NCI-H1417 (cell line): ENCODE measurements at places on chromosomes 11 and 22.

DNA sequence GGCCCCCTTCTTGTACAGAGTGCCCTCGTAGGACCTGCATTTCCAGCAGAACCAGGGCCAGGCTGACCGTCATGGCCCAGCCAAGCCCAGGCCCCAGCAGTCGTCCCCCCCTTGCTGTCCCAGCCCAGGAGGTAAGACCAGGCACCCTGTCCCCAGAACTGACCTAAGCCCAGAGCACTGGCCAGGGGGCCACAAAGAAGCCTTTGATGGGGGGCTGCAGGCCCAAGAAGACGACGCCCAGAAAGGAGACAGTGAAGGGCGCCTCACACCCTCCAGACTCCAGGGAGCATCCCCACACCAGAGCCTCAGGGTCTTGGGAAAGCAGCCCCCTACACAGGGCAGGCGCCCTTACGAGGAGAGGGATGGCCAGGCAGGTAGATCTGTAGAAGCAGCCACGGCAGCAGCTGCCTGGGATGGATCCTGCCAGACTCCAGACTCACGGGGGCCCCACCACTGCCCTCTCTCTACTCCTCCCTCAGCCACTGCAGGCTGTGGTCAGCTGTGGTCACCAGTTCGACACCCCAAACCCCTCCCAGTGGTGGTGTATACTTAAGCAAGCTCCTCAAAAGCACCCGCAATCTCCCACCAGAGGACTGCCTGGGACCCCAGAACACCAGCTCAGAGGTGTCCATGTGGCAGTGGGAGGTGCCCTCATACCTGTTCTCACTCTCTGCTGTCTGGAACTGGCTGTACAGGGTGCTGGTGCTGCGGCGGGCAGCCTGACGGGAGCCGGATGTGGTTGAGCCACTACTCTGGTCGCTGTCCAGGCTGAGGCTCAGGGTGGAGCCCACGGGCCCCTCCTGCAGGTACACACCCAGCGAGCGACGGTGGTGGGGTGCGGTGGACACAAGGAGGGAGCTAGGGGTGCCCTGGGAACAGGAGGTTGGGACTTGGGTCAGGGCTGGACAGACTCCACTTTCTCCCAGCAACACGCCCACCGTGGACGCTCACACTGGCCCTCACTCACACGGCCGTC, 27.0 kb downstream of the SBF1 start:
- no peak for DNase-seq

DNA sequence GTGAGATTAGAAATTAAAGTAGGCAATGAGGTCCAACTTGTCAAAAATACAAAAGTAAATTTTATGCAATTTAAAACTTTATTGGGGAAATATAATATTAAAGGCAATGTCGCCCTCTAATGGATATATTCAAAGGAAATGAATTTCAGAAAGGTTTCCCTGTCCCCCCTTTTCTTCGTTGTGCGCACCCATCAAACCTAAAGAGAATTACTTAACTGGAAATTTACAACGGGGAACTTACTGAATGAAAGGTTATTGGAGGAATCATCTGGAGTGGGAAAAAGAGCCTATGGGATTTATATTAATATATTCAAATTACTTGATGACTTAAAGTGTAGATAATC, 1.7 kb upstream of the ABTB2 start:
- DNase-seq: no peak

DNA sequence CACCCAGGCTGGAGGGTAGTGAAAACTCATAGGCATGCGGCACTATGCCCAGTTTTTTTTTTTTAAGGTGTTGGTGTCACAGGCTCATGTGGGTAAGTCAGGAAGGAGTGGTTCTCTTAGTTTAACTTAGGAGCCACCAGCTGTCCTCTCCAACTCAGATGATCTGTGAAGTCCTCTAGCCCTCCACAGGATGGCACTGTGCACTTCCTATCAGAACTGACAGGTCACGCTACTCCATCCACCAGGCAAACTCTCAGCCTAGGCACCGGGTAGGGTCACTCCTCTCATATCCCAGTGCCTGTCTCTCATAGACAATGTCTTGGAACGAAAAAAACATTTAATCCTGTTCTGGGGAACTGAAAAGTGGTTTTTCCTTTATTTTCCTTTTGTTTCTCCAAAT, 16.5 kb downstream of the NAP1L4 start:
- DNase-seq: peak; percentile 45

- no peak for DNase-seq
Measured at GRCh38 chr11:111941963-111942362, 4.8 kb downstream of the DIXDC1 start.

GRCh38 chr11:130480186-130480585, 31.7 kb downstream of the ADAMTS15 start:
- no peak for DNase-seq

DNA sequence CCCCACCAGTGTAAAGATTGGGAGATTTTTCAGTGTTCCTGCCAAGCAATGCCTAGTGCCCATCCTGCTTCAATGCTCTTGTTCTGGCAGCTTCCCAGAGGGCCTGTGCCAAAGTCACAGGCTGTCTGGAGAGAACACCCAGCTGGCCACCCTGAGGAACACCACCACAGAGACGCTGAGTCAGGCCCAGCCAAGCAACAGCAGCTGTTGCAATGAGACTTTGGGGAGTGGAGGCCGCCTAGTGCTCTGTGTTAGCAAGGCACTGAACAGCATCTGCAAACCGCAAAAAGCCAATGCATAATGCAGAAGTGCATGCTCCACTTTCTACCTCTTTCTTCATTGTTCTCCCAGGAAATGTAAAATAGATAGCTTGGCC, 168.1 kb downstream of the NXPE2 start:
- no peak for DNase-seq

DNA sequence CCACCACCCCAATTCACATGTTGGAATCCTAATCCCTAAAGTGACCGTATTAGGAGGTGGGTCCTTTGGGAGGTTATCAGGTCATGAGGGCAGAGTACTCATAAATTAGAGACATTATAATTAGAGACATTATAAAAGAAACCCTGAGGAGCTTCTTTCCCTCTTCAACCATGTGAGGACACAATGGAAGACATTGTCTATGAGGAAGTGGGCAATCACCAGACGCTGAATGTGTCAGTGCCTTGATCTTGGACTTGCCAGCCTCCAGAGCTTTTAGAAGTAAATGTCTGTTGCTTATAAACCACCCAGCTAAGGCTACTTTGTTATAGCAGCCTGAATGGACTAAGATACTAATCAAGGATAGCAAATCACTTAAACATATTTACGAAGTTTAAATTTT, 14.8 kb downstream of the GAB2 start:
- DNase-seq: no peak

DNA sequence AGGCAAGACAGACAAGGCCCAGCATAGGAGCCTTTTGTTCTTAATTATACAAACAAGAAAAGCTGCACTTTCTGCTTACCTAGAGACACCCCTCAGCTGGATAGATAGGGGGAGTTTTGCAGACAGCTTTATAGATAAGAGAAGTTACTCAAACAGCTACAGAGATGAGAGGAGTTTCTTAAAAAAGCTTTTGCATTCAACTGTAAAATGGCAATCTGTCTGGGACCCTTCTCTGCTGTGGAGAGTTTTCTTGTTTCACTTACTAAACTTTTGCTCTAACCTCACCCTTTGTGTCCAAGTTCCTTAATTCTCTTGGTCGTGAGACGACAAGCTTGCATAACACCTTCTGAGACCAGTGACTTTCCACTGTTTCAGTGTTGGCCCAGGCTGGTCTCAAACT, 103.8 kb upstream of the CHORDC1 start:
- no peak for DNase-seq

GRCh38 chr11:114172055-114172861, 112.7 kb downstream of the ZBTB16 start:
- DNase-seq: no peak
